Keratinocyte (primary cell): ENCODE measurements at places on chromosomes 1 and 21. TPM values are rescaled to one million over a fixed set of nuclear protein-coding genes. Genes with fewer than 3 reads are reported as not detected.

GRCh38 chr1:32426489-32427255, 32.4 kb upstream of the BSDC1 start:
- DNase-seq: no peak

DNA sequence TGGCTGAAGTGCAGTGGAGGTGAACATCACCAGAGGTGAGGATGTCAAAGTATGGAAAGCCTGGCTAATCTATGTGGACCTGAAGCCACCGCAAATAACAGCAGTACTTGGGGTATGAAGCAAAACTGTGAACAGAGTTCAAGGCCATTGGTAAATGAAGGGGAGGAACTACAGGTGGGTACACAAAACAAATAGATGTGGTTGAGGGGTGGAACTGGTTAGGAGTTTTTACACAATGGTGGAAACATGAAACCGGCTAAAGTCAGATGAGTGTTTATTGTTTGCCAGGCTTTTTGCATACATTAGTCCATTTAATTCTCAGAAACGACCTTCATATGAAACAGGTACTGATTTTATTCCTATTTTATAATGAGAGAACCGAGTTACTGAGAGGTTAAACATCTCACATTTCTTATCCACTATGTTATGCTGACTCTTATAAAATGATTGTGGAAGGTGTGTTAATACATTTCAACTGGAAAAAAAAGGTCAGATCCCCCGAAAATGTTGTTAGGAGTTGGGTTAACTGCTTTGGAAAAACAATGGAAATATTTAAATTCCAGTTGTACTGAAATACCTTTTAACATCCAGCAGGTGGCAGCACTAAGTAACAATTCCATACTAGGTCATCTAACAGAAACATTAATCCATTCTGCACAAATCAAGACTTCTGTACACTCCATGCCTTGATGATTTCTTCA, 44.3 kb upstream of the GTF2B start:
- DNase-seq: no peak

DNA sequence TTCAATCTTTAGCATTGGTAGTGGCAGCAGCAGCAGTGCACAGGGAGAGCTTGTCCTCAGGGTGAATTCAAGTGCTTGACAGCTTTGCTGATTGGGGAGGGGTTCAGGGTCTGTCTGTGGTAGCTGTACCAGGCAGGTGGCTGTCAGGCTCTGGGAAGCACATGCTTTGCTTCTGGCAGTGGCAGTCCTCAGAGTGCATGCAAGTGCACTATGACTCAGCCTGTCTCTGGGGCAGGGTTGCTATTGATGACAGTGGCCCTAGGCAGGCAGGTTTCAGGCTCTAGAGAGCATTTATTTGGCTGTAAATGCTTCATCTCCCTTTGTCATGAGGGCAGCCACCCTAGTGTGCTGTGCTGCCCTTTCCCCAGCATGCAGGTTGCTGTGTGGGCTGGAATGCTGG, 251.9 kb upstream of the LRRC7 start:
- no peak for DNase-seq

- no peak for DNase-seq
Observed at GRCh38 chr1:236156512-236157208, 14.3 kb downstream of the GPR137B start.

The PHTF1 gene
- polyA plus RNA-seq: 4.4 to 6.8 TPM (median 5.1 TPM) in 3 replicates

The TRIM58 gene
- polyA plus RNA-seq: 0.09 to 0.29 TPM (median 0.14 TPM) in 3 replicates

The THEM5 gene
- polyA plus RNA-seq: 0.18 to 0.61 TPM (median 0.19 TPM) in 3 replicates
